ENCODE measurements at places on chromosomes 7 and 10.

DNA sequence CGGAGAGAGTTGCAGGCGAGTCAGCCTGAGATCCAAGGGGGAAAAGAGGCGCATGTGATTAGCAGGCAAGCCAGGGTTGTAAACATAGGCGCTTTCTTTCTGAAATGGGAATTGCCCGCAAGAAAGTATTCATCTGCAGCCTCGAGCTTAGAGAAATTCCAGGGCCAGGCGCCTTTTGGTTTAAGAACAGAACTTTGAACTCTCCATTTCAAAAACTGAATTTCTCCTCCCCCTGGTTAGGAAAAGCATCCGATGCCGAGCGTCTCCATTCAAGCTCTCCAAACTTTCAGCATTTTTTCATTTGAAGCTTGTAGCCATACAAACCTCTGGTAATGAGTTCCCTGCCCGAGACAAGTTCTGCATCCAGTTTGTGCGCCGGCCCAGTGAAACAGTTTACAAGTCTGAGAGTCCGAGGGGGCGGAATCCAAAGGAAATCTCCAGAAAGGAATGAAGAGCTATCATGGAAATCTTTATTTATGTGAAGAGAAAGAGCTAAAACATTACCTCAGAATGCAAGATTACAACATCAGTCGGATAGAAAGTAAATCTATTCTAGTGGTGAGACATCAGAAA, 69.9 kb downstream of the FAM204A start:
- DNase-seq: no peak

DNA sequence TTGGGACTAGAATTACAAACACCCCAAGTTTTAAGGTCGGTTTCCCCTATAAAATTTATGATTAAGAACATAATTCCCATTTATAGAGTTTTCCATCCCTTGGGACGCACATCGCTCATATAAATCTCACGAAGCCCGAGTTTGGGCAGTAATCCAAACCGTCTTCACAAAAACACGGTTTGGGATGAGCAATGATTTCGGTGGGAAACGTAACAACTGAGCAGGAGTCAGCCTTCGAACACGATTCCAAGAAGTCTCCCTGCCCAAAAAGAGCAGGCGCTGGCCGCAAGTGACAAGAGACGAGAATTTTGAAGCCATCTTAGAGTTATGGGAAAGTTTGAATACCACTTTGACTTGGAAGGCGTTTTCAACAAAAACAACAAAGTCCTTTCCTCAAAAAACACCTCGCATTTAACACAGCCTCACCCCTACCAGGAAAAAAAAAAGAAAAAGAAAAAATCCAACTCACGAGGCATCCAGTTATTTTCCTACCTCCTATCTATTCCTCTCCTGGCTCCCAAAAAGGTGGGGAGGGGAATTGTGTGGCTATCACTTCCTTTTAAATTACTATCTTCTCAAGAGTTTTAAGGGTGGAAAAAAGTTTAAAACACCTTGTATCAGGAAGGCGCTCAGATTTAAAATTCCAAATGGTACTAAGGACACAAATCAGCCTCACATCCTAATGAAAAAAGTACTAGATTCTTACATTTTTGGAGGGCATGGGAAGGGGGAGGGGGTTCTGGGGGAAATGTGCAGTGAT, 1.6 kb downstream of the SEPHS1 start:
- DNase-seq: no peak

DNA sequence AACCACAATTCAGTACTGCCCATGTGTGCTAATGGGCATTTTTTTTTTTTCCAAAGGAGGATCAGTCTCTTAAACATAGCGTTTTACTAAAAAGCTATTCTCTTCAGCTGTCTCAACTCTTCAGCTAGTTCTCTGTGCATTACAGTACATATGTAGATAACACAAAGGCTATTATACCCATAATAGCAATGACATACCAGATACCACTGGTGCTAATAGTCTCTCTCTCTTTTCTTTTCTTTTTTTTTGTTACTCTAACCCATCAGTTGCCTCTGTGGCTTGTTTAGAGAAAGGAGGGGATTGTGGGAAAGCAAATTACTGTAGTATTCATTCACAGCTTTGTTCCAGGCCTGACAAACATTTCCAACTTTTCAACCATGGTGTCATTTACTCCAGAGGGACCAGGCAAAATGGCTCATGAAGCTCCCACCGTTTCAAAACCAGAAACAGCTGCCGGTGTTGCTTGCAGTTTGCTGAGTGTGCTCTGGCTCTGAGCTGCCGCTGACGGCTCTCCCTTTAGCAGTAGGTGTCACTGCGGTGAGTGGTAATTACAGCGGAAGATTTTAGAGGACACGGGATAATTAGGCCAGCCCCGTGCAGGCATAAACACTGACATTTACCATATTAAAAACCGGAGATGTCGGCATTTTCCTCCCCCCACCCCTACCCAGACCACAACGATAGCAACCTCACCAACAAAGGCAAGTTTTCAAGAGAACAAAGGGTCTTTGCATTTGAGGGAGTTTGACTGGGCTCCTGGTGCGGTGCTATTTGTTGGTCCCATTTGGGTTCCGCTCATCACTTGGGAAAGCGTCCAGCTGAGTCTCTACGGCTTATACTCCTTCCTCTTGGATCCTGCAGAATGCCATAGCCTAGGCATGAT, 1005.5 kb downstream of the KCNMA1 start:
- no peak for DNase-seq

GRCh38 chr10:116892907-116893685, 43.8 kb downstream of the ENO4 start:
- no peak for DNase-seq

- no peak for DNase-seq
These were observed 64.3 kb downstream of the EZH2 start for GRCh38 chr7:148819697-148820360.

DNA sequence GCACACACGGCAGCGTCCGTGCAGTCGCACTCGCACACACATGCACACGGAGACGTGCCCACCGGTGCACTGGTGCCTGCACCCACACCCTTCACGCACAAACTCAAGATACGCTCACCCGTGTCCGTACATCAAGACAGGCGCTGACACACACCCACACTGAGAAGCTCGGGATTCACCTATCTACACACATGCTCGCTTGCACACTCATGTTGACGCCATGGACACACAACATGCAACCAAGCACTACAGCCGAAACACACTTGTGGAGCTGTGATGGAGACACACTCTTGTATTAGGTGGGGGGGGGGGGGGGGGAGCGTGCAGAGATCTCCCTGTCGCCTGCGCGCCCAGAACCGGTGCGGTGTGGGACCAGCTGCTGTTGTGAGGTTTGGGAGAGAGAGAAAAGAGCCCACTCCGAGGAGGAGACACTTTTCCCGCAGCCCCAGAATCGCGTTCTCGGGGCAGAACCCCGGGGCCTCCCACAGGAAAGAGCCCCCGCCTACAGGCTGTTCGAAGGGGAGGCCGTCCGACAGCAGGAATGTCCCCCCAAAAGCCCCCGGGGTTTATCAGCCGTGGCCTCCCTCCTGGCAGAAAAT, 605 bp upstream of the NFKB2 start:
- no peak for DNase-seq

DNA sequence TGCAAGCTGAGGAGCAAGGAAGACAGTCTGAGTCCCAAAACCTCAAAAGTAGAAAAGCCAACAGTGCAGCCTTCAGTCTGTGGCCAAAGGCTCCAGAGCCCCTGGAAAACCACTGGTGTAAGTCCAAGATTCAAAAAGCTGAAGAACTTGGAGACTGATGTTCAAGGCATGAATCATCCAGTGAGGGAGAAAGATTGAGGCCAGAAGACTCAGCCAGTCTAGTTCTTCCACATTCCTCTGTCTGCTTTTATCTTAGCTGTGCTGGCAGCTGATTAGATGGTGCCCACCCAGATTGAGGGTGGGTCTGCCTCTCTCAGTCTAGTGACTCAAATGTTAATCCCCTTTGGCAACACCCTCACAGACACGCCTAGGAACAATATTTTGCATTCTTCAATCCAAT, 20.1 kb upstream of the MDFIC start:
- DNase-seq: no peak

DNA sequence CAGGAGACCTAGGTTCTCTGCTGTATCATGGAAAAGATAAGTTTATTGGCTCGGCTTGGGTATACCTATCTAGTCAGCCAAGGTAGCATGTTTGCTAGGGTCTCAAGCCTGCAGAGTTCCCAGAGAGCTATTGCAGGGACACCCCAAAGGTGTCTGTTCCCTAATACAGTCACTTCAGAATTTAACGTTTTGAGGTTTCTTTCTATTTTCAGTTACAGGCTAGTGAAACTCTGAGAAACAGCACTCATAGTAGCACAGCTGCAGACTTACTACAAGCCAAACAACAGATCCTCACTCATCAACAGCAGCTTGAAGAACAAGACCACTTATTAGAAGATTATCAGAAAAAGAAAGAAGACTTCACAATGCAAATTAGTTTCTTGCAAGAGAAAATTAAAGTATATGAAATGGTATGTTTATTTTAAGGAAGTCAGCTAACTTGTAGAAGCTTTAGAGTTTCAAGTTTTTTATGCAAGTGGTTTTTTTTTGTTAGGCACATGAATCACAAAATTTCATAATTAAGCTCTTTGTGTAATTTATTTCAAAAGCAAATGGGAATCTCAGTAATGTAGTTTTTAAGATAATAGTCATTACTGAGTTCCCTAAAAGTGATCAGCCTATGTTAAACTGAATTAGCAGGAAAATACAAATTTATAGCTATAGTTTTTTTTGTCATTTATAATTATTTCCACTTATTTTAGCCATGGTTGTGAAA, 54.9 kb downstream of the AKAP9 start:
- DNase-seq: no peak

DNA sequence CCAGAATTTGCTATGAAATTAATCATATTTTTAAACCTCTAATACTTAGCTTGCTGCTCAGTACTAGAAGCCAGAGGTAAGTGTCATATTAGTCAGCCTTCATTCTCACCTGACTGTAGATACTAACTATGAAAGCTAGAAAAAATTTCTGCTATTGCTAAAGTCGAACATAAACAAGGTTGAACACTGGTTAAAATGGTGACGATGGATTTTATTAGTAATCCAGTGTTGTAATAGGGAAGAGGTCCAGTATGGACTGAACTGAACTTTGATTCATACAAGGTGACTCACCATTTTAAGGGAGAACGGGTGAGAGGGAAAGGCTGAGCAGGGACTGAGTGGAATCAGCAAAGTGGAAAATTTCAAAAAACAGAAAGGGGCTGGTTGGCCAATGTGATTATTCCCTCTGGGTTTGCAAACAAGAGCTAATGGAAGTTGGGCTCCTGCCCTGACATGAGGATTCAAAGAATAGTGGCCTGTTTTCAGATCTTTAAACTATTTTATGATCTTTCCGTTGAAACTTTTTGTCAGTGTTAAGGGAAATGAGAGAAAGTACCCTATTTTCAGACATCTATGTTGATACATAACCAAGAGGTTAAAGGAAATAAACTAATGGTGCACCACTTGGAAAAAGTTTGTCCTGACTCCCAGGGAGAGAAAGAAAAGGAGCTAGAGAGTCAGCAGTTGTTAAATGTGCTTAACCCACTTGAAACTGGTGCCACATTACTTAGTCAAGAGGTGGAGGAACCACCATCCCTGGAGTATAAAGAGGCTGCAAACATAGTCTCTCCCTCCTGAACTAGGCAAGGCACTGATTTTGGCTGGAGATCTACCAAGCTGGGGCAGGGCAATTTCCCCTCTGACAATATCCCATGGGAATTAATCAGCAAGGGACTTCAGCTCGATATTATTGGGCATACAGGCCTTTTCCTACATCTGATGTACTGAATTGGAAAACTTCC, 15.3 kb upstream of the AKR1C1 start:
- DNase-seq: no peak

GRCh38 chr7:91082038-91082437, 182.2 kb upstream of the FZD1 start:
- DNase-seq: no peak

GRCh38 chr7:140485500-140486265, 6.4 kb upstream of the MKRN1 start:
- DNase-seq: no peak

- no peak for DNase-seq
These were observed 68.3 kb downstream of the DNAH11 start for GRCh38 chr7:21611129-21611528.

DNA sequence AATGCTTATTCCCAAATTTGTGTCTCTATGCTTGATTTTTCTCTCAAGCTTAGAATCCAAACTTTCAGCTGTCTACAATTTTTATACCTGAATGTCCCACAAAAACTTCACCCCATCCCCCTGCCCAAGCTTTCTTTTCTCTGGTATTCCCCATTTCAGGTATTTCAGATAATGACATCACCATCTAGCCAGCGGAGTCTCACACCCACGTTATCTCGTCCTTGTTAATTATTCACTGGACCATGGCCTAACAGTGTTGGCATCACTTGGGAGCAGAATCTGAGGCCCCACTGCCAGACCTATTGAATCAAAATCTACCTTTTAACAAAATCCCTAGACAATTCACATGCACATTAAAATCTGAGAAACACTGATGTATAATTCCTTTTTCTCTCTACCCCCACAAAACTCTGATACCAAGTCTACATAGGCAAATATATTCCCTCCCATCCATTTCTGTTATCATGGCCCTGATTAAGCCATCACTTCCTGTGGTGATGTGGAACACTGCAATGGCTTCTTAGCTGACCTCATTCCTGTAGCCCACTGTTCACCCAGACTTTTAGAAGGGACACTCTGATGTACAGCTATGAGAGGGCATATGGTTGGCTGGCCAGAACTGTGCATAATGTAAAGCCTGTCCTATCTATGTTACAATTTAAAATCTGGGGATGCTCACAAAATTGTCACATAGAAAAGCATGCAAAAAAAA, 31.4 kb downstream of the ZNF438 start:
- no peak for DNase-seq

DNA sequence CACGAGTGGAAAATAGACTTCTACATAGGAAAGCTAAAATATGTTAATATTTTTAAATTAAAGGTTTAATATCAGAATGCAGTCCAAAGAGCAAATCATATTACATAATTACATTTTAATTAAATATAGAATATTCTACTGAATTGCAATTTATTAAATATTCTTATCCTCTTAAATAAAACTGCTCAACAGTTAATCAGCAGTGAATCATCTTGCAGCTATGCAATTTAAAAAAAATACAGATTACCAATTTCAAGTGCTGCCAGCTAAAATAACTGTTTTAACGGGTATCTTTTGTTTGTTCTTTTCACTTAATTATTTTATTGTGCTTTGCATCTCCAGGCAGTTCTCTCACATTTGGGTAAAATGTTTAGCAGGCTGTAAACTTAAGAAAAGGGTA, 82.2 kb downstream of the ZNRF2 start:
- no peak for DNase-seq

- DNase-seq: no peak
These were observed 45.3 kb downstream of the PDLIM1 start for GRCh38 chr10:95245425-95246055.

DNA sequence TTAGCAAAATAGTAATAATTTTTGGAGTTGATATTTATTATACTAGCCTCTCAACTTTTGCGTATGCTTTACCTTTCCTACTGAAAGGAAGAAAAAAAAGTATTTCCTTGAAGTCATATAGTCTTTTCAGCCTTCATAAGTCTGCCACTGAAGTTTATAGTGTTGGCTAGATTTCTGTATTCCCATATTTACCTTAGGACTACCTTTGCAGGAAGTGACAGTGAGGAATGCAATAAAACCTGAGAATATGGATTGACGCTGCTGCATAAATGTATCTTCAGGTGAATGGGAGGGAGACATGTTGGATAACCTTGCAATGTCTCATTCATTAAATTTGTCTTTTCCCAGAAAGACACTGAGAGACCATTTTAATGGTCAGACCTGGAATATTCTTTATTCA, 6.6 kb upstream of the LRRTM3 start:
- no peak for DNase-seq

GRCh38 chr10:24822590-24822989, 98.9 kb upstream of the ARHGAP21 start:
- no peak for DNase-seq
